ENCODE measurements at places on chromosomes 7 and 10.

GRCh38 chr10:92011560-92012214 is 88.1 kb downstream of the BTAF1 start:
- DNase-seq = no peak

GRCh38 chr7:30973292-30973691 is 9.5 kb downstream of the GHRHR start:
- DNase-seq = no peak

GRCh38 chr7:101717628-101718357 is 88.7 kb upstream of the MYL10 start:
- no peak for DNase-seq

DNA sequence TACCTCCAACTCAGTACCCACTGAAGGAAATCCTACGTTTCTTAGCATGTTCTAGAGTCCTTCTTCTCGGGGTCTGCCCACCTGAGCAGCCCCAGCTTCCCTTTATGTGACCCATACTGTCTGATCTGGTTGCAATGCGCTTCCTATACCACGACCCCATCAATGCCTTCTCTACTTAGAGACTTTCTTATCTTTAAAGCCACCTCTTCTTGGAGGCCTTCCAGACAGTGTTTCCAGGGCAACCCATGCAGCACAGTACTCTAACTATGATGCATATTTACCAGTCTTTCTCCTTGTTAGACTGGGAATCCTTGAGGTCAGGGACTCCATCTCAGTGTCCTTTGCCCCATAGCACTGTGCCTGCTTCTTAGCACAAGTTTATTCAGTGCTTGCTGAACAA is 54.5 kb upstream of the SLF2 start:
- DNase-seq = no peak

DNA sequence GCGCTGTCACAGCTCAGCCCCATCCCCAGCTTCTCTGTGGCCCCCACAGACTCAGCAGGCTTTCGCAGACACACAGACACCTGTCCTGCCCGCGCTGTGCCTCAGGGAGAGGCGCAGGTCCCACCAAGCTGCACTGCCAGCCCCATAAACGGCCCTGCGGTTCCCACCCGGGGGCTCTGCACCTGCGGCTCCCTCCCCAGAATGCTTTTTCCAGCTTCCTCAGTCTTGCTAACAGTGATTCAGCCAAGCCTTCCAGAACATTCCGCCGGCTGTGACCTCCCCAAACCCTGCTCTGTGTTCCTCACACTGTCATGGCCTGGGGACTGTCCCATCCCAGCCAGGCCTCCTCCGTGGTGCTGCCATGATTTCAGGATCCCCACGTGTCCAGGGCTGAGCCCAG is 27.8 kb upstream of the TNRC18 start:
- DNase-seq = no peak

GRCh38 chr7:104230606-104231005 is 22.8 kb upstream of the ORC5 start:
- DNase-seq = no peak

- no peak for DNase-seq
These were observed 194.9 kb downstream of the SKIDA1 start for GRCh38 chr10:21330628-21331020.

DNA sequence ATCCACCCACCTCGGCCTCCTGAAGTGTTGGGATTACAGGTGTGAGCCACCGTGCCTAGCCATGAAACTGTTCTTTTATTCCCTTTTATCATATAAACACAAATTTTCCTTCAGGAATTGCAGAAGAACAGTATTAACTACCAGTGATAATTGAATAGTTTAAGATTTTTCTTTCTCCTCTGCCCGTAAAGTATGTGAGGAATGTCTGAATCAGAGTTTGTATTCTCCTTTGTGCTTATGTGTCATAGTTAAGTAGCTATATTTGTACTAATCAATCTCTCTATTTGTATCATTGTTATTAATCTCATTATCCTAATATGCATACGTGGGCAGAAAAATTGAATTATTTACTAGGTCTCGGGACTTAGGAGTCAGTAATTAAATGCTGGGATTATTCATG is 83.6 kb downstream of the ZNF277 start:
- DNase-seq = no peak

- peak; percentile 17 for DNase-seq
These were observed 29.8 kb downstream of the C10orf67 start for GRCh38 chr10:23314835-23315239.

GRCh38 chr7:143512488-143513340 is 35.0 kb downstream of the TAS2R41 start:
- DNase-seq = no peak

DNA sequence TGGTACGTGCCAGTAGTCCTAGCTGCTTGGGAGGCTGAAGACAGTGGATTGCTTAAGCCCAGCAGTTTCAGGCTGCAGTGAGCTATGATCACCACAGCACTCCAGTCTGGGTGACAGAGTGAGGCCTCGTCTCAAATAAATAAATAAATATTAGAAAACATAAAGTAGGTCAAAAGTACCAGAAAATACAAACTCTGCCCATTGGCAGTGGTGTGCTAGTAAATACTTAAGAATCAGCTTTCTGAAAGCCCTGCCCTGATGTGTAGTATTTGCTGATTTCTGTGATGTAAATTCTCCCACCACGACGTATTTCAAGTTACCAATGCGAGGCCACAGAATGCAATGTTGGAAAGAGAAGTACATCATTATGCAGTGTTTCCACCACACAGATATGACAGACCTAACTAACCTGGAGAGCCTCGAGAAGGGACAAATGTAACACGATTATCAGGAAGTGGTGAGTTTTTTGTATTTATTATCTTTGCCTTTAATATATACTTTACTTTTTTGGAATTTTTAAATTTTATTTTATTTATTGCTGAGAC is 11.8 kb upstream of the MAP3K8 start:
- DNase-seq = no peak

GRCh38 chr7:71854546-71855397 is 557.4 kb downstream of the CALN1 start:
- no peak for DNase-seq

GRCh38 chr10:95691281-95691680 is 2.4 kb downstream of the TCTN3 start:
- no peak for DNase-seq

- DNase-seq = no peak
These were observed 365.2 kb downstream of the PLXDC2 start for GRCh38 chr10:20181434-20181833.

GRCh38 chr7:136698231-136698630 is 170.2 kb upstream of the CHRM2 start:
- DNase-seq = no peak

DNA sequence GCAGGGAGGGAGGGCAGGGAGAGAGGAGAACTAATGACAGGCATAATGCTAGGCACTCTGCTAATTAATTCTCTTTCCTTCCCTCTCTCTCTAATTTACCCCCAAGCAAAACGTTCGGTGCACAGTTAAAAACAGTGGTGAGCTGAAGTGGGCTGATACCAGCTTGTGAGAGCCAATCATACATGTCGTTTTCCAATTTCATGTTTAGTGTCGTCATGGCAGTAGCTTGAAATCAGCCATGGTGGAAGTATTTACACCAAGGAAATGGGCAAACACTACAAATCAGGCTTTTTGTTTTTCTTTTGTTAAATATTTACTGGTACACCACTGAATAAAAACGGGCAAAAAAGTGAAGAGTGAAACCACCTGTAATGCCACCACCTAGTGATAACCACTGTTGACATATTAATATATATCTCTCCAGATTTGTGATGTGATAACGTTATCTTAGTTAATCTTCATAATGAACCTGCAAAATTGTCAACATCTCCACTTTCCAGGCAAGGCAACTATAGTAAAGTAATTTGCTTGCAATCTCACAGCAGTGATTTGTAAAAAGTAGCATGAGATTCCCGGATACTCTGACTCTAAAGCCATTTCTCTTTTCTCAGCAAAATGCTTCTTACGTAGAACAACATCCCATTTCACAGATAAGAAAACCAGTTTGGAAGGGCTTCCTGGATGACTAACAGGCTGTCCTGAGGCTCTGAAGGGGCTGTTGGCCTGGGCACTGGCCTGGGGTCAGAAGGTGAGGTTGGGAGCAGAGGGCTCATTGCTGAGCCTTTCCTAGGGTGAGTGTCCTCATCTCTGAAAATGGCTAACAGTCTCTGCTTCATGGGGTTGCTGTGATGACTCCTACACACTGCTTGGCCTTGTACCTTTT is 83.7 kb downstream of the ATXN7L1 start:
- no peak for DNase-seq

DNA sequence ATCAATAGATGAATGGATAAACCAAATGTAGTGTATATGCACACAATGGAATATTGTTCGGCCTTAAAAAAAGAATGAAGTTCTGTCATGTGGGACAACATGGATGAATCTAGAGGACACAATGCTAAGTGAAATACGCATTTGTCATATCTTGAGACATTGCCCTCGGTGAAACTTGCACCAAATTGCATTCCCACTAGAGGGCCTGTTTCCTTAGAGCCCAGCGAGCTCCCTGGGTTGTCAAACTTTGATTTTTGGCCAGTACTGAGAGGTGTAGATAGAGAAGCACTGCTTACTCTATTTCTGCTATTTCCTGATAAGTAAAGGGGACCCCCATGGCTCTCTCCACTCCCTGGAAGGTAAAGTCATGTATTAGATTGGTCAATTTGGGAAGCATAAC is 157.1 kb downstream of the GPAM start:
- no peak for DNase-seq

GRCh38 chr7:957418-958220 is 3.1 kb upstream of the ADAP1 start:
- DNase-seq = no peak

Data from activated CD4-positive, CD25-positive, alpha-beta regulatory T cell (primary cell).